ENCODE measurements at places on chromosomes 5 and 9. TPM values are rescaled to one million over a fixed set of nuclear protein-coding genes. Genes with fewer than 3 reads are reported as not detected.

The LCN6 gene
- total RNA-seq, result not detected

The ARID3C gene
- 0.14 TPM for total RNA-seq

The FCHO2 gene
- total RNA-seq, result 11.0 TPM

The GMCL2 gene
- not detected for total RNA-seq

The TRIM36 gene
- 0.14 TPM for total RNA-seq

The SOX30 gene
- not detected for total RNA-seq

The TBC1D13 gene
- total RNA-seq, result 10.2 TPM

The DIRAS2 gene
- 6.7 TPM for total RNA-seq

The LHX6 gene
- total RNA-seq, result not detected

The RAD17 gene
- total RNA-seq, result 17.0 TPM

The PCDHB3 gene
- 0.55 TPM for total RNA-seq

The PRRX2 gene
- 23.2 TPM for total RNA-seq

The PSAT1 gene
- total RNA-seq, result 42.9 TPM

The DMGDH gene
- total RNA-seq, result 2.7 TPM

The FOXD4 gene
- total RNA-seq, result 0.28 TPM

The CKS2 gene
- total RNA-seq, result 24.7 TPM

The PCDHGA2 gene
- total RNA-seq, result 2.7 TPM

The STARD4 gene
- total RNA-seq, result 81.2 TPM

The PCDHA9 gene
- 0.18 TPM for total RNA-seq

The IFNA21 gene
- total RNA-seq, result not detected

The EIF4E1B gene
- not detected for total RNA-seq
